ENCODE measurements at places on chromosomes 3 and 15.

DNA sequence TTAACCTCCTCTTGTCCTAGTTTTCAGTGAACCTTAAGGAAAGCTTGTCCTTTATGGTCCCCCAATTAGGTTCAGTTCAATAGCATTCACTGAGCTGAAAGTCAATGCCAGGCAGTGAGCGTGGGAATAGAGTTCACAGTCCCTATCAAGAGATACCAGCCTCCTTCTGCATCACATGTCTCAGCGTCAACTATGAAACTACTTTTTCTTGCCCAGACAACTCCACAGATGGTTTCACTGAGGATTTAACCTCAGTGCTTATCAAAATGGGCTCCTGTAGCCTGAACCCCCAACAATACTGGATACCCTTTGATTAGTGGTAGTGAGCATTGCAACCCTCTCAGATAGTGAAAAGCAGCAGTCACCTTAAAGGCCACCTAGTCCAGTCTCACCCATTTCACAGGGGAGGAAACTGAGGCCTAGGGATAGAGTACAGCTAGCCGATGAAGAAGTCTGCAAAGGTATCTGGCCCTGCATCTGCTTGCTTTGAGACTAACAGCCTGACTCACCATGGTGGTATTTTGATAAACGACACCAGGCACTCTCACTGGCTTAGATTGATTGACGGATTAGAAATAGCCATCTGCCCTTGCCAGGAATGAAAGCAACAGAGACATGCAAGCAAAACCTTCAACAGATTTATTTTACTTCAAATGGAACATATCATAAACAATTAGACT lies 1.6 kb upstream of the UBA3 start:
- no peak for DNase-seq

GRCh38 chr3:191873736-191874135 lies 412.8 kb downstream of the PYDC2 start:
- DNase-seq, result no peak

- DNase-seq, result no peak
Observed at GRCh38 chr3:125058959-125059358, 3.2 kb upstream of the HEG1 start.

DNA sequence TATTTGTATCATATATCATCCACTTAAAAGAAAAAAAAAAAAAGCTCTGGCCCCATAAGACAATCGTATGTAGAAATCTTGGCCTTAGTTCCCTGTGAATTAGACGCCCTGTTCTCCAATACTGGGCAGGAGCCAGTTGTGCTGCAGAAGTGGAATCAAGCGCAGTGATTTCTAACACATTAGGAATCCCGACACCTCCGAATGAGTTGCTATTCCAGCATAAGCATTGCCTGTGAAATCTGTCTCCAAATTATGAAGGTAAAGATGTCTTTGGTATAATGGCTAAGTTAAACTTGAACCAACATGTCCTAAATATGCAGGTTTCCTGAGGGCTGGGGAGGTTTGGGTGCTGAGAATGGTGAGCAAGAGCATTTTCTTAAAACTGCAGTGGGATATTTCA lies 199.4 kb upstream of the ARRDC4 start:
- DNase-seq, result no peak

GRCh38 chr3:116886202-116886893 lies 176.8 kb downstream of the TUSC7 start:
- DNase-seq, result no peak

GRCh38 chr15:82239685-82240391 lies 22.7 kb downstream of the EFL1 start:
- no peak for DNase-seq

GRCh38 chr3:188233320-188233719 lies 79.4 kb downstream of the LPP start:
- no peak for DNase-seq
